ENCODE measurements at places on chromosomes 5 and 9.

DNA sequence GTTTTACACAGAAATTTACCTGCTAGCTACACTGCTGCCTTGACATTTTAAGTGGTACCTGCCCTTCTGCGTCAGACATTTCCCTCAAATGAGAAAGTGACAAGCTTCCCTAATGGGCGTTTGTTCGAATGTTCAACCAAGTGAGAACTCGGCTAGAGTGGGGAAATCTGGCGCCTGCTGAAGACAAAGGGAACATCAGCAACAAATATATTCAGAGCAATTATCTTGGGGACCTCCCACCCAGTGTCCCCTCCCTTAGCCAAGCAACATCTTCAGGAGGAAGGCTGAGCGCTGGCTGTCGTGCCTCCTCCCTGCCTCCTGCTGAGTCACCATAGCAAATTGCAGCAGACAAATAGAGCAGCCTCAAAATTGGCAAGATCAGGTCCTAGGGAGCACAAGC lies 57.1 kb downstream of the MFAP3 start:
- DNase-seq = no peak

DNA sequence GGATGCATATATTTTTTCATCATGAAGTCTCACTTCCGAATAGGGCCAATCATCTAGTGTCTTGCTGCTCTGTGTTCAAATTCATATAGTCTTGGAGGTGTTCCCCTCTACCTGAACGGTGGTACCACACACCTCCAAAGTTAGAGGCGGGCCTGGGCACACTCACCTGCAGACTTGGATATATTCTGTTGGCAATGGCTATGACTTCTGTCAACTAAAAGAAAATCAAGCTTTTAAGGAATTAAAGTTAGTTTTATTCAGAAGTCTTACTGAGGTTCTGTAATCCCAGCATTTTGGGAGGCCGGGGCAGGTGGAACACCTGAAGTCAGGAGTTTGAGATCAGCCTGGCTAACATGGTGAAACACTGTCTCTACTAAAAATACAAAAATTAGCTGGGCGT lies 2.6 kb upstream of the NIPAL4 start:
- DNase-seq = peak; percentile 11

DNA sequence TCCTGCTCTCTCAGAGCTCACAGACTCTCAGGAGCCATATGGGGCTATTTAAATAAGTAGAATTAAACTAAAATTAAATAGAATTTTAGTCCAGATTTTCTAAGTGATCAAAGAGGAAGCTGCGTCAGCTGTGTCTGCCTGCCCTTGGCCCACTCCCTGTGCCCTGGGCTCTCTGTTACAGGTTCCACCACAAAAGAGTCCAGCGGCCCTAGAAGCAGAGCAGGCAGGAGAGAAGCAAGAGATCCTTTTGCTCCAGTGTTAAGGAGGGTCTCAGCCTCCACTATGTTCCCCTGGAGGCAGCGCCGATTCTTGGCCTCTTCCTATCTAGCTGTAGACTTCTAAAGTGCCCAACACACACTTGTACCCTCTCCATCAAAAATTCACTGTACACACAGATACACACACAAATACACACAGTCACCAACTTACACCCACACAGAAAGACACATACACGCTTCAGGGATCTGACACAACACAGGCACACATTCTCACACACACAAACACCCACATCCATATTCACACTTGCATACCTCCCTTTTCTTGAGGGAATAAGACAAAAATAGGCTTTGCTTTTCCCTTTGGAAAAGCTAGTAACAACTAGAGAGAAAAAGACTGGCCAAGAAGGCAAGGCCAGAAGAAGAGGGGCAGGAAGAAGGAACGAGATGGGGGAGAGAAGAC lies 5.5 kb upstream of the TNIP1 start:
- DNase-seq = no peak

DNA sequence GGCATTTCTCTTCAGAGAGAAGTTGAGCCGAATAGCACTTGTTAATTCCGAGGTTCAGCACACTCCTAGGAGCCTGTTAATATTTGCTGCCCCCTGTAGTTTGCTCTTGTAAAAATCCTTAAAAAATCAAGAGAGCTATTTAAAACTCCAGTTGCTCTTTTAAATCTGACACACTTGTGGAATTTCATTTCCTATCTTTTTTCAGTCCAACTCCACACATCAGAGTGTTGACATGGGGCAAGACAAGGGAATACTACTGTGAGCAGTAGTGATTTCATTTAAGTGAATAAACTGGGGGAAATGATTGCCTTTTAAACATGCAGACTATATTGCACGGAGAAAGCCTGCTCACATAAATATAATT lies 1096.3 kb upstream of the DMAC1 start:
- peak; percentile 11 for DNase-seq

- peak; percentile 44 for DNase-seq
Measured at GRCh38 chr9:135343837-135344522, 135.6 kb upstream of the PPP1R26 start.

DNA sequence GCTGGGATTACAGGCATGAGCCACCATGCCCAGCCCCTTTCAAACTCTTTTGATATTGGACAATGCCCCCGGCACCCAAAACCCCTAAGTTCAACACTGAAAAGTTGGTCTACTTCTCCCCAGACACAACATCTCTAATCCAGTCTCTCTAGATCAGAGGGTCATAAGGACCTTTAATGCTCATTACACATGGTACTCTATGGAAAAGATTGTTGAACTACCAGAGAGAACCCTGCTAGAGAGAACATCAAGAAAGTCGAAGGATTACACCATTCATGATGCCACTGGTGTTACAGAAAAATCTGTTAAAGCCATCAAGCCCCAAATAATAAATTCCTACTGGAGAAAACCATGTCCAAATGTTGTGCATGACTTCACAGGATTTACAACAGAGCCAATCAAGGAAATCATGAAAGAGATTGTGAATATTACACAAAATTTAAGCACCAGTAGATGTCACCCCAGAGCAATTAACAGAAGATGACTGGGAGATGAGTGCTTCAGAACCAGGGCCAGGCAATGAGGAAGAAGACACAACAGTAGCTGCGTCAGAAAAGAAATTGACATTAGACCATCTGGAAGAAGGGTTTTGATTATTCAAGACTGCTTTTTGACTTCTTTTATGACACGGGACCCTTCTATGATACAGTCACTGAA lies 28.3 kb upstream of the NIPAL4 start:
- no peak for DNase-seq

GRCh38 chr9:9341203-9341602 lies 1271.6 kb downstream of the PTPRD start:
- DNase-seq = no peak

DNA sequence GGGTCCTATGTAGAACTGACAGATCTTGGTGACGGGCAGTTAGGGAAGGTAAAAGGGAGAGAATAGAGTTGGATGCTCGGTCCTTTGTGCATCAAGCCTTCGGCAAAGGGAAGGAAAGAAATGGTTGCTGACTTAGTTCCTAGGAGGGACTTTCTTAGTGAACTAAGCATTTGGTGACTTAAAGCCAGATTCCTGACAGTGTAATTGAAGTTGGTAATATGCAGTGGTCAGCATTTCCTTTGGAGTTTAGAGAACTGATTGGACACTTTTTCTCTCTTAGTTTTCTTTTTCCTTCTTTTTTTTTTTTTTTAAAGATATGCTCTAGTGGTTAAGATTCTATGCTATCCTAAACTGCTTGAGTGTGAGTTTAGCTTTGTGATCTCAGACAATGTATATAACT lies 2.3 kb downstream of the CLTA start:
- DNase-seq = no peak

- no peak for DNase-seq
Measured at GRCh38 chr5:91150234-91150633, 232.9 kb downstream of the ARRDC3 start.

- no peak for DNase-seq
Measured at GRCh38 chr9:105663914-105664313, 1.7 kb downstream of the TAL2 start.

All from CD8-positive, alpha-beta T cell (primary cell).